ENCODE measurements at places on chromosomes 4 and X. TPM values are rescaled to one million over a fixed set of nuclear protein-coding genes. Genes with fewer than 3 reads are reported as not detected.

DNA sequence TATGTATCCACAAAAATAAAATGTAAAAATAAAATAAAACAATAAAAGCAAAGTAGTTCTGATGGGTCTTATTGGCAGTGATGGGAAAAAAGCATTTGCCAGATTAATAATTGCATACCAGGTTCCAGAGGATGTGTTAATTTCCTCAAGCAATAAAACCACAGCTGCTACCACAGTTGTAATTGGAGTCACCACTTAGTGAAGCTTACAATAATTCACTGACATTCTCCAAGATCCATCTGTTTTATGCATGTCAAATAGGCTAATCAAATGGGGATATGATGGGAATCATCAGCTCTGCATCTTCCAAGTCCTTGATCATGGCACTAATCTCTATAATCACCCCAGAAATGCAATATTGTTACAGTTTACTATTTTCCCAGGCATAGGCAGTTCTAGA is 123.5 kb upstream of the EMCN start:
- no peak for DNase-seq

Gene NXF2B
- total RNA-seq: not detected

DNA sequence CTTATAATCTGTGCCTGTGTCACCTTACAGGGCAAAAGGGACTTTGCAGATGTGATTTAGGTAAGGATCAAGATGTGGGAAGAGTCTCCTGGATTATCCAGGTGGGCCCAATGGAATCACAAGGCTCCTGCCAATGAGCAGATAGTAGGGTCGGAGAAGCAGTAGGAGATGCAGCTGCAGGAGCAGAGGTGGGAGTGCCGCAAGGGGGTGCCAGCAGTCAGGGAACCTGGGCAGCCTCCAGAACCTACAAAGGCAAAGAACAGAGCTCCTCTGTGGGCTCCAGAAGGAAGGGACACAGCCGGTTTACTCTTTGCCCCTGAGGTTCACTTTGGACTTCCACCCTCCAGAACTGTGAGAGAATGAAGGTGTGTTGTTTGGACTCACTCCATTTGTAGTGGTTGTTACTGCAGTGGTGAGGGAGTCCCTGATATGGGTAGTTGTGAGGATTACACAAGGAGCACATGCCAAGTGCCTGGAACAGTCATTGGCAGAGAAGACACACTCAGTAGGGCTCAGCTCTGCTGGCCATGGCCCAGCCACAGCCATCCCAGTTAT is 318.5 kb downstream of the EVC2 start:
- no peak for DNase-seq

- no peak for DNase-seq
These were observed 160.2 kb downstream of the NHS start for GRCh38 chrX:17535229-17535628.

Gene SOWAHD
- not detected for total RNA-seq

DNA sequence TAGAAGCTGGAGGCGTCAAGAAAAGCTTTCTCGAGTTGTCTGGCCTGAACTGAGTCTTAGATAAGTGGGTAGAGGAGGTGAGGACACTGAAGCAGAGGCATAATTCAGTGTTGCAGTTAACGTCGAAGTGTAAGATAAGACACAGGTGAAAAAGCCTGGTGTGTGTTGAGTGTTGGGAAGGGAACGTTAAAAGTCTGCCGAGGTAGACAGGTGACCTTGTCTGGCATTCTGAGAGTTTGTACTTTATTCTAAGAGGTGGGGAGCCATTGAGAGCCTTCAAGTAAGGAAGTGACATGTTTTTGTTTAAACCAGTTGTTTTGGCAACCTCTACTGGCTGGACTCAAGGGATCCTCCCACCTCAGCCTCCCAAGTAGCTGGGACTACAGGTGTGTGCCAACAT is 219.1 kb downstream of the SHROOM3 start:
- no peak for DNase-seq

Gene SSX1
- total RNA-seq: not detected

GRCh38 chr4:62913065-62913464 is 1496.2 kb downstream of the TECRL start:
- DNase-seq: no peak

- no peak for DNase-seq
These were observed 11.7 kb upstream of the TMEM184C start for GRCh38 chr4:147605499-147605898.

DNA sequence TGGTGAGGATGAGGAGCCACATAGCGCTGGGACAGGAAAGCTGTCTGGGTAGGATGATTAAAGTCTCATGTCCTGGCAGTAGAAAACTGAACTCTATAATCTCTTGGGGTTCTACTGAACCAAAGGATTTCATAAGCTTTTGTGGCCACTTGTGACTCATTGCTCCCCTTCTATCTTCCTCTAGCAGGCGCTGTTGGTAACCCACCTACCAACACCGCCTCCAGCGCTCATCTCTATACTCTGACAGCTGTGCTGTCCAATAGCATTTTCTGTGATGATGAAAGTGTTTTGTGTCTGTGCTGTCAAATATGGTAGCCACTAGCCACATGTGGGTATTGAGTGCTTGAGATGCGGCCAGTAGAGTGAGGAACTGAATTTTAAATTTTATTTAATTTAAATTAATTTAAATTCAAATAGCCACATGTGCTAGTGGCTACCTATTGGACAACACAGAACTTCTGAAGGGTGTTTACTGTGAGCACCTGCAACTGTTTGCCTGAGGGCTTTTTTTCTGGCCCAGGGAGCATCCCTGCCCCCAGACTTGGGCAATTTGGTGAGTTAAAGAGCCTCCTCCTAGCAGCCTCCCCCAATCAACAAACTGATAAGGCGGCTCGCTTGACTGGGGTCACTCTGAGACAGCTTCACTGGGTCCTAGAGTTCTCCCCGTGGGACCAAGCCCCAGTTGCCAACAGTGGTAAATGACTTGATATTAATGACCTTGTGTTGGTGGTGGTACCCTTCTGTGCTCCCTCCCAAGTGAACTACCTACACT is 169.2 kb upstream of the ATP6AP2 start:
- no peak for DNase-seq

Gene SYTL4
- 10.5 TPM for total RNA-seq

Gene HNRNPH2
- total RNA-seq: 52.0 TPM
